HEK293T (cell line): ENCODE measurements at places on chromosomes 6 and 20.
A peak's percentile ranks its signal among the peaks of the same experiment; 100 is the strongest.

DNA sequence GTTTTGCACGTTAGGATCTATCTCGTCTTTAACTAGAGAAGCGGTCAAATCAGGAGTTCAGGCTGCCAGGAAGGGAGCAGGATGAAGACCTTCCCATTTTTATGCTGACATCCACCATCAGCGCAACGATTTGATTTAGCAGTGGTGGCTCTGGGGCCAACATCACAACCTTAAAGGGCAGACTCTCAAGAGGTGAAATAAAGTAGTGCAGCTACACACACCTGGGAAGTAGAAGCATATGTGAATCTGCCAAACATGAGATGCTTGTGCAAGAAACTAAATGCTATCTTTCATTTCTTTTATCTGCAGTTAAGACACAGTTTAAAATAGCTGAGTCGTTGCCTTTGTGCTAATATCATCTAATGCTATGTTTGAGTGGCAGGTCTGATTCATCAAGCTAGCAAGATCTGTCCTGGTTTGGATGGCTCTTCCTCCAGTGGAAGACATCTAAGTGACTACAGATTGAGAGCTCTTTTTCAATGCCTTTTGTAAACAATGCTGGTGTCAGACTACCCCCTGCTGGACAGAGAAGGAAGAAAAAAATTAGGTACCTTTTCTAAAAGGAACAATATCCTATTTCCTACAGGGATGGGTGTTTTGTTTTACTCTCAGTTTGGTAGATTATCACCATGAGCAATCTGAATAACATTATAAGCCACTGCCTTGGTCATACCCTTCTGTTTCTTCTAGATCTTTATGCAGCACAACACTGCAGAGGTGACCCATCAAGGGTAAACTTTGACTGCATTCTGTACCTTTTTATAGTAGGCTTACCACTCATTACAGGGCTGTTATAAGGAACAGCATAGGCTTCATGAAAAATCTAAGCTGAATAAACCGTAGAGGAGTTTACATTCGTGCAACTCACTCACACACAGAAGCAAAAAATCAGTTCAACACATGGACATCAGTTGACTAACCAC, 171.6 kb upstream of the FBXL4 start:
- peak; percentile 50 for DNase-seq

DNA sequence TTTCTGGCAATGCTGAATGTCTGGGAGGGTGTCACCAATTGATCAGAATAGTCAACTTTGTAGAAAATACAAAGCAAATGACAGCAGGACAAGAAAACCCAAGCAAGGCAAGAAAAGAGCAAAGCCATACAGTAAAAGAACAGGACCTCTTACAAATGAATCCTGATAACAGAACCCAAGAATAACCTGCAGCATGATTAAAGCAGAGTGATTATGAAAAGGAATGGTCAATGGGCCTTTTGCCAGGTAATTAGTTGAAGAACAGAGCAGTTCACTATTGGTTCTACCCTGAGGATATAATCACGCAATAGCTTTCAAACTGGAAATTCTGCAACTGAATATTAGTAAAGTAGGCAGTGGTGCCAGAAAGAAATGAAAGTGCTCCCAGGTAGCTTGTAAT, 319.8 kb downstream of the FRK start:
- DNase-seq: no peak

- DNase-seq: no peak
These were observed 4.7 kb upstream of the GJA1 start for GRCh38 chr6:121430514-121431460.

DNA sequence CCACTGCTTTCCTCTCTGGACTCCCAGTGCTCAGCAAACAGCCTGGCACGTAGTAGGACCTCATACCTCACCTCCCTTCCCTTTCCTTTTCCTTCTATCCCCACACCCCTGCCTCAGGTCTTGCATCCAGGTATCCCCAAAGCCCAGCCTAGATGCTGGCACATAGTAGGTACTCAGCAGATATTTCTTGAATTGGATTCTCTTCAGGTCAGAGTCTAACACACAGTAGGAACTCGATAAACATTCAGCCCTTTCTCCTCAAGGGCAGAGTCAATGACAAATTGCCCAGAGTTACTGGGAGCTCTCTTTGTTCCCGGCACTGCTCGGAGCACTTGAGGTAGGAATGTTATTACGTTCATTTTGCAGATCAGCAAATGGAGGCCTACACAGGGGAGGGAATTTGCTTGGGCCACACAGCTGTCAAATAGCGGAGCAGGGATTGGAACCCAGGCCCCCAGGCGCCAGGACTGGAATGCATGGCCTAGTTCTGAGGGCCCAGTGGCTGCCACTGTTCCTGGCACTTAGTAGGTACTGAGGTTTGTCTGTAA, 25.9 kb downstream of the NOL4L start:
- DNase-seq: no peak

DNA sequence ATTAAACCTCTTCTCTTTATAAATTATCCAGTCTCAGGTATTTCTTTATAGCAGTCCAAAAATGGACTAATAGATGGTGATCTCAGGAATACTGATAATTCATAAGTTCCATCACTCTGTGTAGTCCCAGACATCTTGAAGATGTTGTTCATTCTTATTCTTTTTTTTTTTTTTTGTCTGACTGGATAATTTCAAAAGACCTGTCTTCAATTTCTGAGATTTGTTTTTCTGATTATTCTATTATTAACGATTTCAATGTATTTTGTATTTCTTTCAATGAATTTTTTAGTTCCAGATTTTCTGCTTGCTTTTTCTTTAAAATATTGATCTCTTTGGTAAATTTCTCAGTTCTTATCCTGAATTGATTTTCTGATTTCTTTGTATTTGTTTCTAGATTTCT, 29.7 kb upstream of the ZNF337 start:
- DNase-seq: no peak

DNA sequence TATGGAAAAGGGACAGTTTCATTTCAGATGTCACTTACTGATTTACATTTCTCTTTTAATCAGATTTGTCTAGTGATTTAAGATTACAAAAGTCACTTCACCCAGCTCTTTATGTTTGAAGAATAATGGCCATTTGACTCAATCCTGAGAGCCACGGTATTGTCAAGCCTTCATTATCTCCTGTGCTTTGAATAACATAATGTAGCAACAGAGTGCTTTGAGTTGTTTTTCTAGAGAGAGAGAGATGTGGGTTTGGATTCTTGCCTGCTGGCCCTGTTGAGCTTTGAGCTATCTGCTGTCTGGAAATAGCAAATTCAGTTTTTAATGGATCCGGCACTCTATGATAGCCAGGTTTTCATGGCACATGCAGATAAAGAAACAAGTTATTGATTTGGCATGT, 478.4 kb upstream of the SOX4 start:
- no peak for DNase-seq

GRCh38 chr6:51459958-51460357, 627.5 kb downstream of the PKHD1 start:
- no peak for DNase-seq

- no peak for DNase-seq
These were observed 6.6 kb downstream of the ALDH5A1 start for GRCh38 chr6:24501374-24501773.

GRCh38 chr20:48422242-48422960, 405.4 kb downstream of the PREX1 start:
- DNase-seq: no peak

DNA sequence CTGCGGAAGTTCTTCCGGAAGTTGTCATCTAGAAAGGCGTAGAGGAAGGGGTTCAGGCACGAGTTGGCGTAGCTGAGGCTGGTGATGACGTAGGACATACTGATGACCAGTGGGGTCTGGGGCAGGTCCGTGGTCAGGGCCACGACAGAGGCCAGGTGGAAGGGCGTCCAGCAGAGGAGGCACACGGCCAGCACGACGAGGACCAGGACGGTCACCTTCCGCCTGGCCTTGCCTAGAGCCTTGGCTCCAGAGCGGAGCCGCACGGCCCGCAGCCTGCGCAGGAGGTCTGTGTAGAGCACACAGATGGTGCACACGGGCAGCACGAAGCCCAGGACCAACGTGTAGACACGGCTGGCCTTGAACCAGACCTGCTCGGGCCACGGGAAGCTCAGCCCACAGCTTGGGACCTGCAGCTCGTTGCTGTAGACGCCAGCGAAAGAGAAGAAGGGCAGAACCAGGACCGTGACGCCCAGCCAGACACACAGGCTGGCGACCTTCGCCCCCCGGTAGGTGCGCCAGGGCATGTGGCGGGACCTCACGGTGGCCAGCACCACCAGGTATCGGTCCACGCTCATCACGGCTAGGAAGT, 1.4 kb downstream of the NPBWR2 start:
- DNase-seq: no peak

GRCh38 chr6:111912904-111913303, 39.7 kb upstream of the FYN start:
- no peak for DNase-seq
